Breast epithelium (tissue), 4 donors: ENCODE measurements at places on chromosomes 6 and 20. TPM values are rescaled to one million over a fixed set of nuclear protein-coding genes. Genes with fewer than 3 reads are reported as not detected.

The NKAPL gene
- 2.3 TPM for total RNA-seq

DNA sequence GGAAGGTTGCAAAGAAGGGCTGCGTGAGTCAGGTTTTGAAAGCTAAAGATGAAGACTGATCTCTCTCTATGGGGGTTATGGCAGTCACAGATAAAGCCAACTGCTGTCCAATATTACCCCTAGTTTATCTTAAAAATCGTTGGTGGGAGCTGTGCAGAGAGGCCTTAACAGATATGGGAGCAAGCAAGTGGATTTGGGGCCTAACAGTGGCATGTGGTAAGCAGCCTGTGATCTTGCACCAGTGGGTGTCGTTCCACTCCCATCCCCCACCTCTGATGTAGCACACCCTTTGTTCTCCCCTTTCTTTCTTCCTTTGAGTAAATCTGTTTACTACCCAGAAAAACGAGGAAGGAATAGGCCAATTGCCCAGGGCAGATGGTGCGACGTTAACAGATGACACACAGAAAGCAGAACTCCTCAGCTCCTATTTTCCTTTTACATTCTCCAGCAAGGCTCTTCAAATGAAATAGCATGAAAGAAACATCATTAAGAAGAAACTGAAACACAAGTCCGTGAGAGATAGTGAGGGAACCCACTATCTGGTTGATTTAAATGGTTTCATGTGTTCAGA lies 274.1 kb upstream of the CITED2 start:
- H3K27ac ChIP-seq, result no peak overlapping the region
- H3K36me3 ChIP-seq, result no peaks in the 10 kb centered on the region
- H3K4me3 ChIP-seq, result no peak overlapping the region

DNA sequence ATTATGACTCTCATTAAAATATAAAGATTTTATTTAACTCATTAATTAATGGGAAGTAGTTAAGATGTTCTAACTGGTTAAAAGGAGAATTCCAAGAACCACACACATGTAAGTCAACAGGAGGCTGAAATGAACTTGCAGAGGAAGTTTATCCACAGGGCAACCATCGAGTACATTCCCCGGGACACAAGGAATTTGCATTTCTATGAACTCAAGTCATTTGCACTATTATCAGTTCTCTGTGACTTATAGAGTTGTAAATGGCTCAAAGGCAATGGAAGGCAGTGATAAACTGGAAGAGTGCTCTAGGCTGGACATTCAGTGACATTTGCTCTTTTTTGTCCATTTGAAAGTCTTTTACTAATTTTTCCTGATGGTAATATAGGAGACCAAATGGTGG lies 97.4 kb downstream of the SNX5 start:
- H3K27ac ChIP-seq, result no peak overlapping the region
- no peak for DNase-seq
- no peaks in the 10 kb centered on the region for H3K36me3 ChIP-seq

GRCh38 chr6:81875782-81876293 lies 123.4 kb upstream of the TENT5A start:
- no peak overlapping the region for H3K27ac ChIP-seq
- H3K4me3 ChIP-seq, result no peak overlapping the region
- H3K36me3 ChIP-seq, result no peaks in the 10 kb centered on the region
- H3K4me1 ChIP-seq, result no peaks in the 10 kb centered on the region
- no peak for DNase-seq
- no peaks in the 10 kb centered on the region for H3K27me3 ChIP-seq

DNA sequence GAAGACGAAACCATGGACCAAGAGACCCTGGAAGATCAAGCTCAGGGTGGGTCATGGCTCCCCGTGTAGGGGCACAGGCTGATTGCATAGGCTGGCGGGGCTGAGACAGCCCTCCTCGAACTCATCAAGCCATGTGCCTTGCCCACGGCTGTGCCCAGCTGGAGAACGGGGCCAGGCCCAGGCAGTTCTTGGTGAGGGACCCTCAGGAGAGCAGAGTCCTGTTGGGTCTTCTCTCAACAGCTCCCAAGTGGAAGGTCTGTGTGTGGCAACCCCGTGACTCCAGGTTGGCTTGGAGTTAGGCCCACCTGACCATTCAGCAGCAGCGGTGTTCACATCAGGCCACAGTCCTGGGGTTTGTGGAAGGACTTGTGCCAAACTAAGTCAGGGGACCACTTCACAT lies 276.5 kb downstream of the QKI start:
- H3K27me3 ChIP-seq, result no peaks in the 10 kb centered on the region
- DNase-seq, result no peak
- H3K4me3 ChIP-seq, result no peak overlapping the region
- H3K36me3 ChIP-seq, result no peaks in the 10 kb centered on the region
- H3K4me1 ChIP-seq, result no peaks in the 10 kb centered on the region

The SEMG1 gene
- total RNA-seq, result not detected

- H3K36me3 ChIP-seq, result no peaks in the 10 kb centered on the region
- DNase-seq, result no peak
- no peaks in the 10 kb centered on the region for H3K27me3 ChIP-seq
- no peak overlapping the region for H3K27ac ChIP-seq
- H3K4me1 ChIP-seq, result no peaks in the 10 kb centered on the region
Measured at GRCh38 chr6:89180971-89181370, 35.1 kb downstream of the PM20D2 start.

The SPEF1 gene
- total RNA-seq, result 0.33 TPM

The MAFB gene
- 148 TPM for total RNA-seq

The UBE2V1 gene
- 79.9 TPM for total RNA-seq

GRCh38 chr6:71408787-71409723 lies 120.4 kb downstream of the OGFRL1 start:
- H3K4me3 ChIP-seq, result no peak overlapping the region
- H3K36me3 ChIP-seq, result no peaks in the 10 kb centered on the region
- DNase-seq, result no peak
- peaks cover 6% of the 10 kb centered on the region for H3K4me1 ChIP-seq
- peak overlapping the region; percentile 8 for H3K27ac ChIP-seq
- H3K27me3 ChIP-seq, result no peaks in the 10 kb centered on the region

The ISM1 gene
- 13.0 TPM for total RNA-seq

- H3K4me3 ChIP-seq, result no peak overlapping the region
- no peaks in the 10 kb centered on the region for H3K27me3 ChIP-seq
- DNase-seq, result no peak
- H3K4me1 ChIP-seq, result no peaks in the 10 kb centered on the region
- H3K27ac ChIP-seq, result no peak overlapping the region
Measured at GRCh38 chr6:43457643-43458042, 2.3 kb upstream of the DLK2 start.

The TBP gene
- total RNA-seq, result 20.6 TPM

DNA sequence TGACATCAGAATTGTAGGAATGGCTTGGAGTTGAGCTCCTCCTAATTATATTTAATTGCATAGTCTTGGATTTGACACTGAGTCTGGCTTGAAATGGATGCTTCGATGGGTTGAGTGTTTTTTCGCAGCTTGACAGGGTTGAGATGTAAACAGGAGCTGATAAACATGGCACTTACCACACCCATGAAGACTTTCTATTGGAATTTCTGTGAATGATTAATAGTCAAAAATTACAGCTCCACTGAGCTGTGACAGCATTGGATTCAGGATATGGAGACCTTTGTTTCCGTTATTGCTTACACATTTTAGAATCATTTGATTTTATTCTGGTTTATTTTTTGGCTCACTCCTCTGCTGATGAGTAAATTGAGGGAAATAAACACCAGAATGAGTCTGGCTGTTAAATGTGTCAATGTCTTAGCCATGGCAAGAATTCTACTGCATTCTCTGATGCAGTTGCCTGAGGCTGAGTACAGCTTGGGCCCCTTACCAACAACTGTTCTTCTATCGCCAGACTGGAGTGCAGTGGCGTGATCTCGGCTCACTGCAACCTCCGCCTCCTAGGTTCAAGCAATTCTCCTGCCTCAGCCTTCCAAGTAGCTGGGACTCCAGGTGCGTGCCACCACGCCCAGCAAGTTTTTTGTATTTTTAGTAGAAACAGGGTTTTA lies 128.1 kb upstream of the DOK5 start:
- H3K27me3 ChIP-seq, result no peaks in the 10 kb centered on the region
- H3K4me1 ChIP-seq, result no peaks in the 10 kb centered on the region
- no peak overlapping the region for H3K4me3 ChIP-seq
- H3K27ac ChIP-seq, result no peak overlapping the region
